Cerebellum (tissue), 4 donors: ENCODE measurements at places on chromosomes 12 and 14.

DNA sequence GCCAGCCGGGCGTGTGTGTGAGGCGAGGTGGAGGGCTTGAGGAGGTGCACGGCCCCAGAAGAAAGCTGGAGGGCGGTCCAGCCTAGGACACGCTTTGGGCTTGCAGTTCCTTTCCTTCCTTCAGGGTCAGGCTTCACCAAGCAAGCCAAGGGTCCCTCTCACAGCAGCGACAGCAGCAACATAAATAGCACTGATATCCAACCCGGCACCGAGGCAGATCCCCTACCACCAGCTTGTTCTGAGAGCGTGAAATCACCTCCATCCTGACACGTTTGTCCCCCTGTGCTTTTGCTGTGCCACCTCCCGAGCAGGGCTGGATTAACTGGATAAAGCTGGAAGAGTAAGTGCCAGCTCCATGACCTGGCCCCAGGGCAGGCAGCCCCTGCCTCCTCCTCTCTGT, 251.4 kb downstream of the CACNA1C start:
- DNase-seq, result no peak

DNA sequence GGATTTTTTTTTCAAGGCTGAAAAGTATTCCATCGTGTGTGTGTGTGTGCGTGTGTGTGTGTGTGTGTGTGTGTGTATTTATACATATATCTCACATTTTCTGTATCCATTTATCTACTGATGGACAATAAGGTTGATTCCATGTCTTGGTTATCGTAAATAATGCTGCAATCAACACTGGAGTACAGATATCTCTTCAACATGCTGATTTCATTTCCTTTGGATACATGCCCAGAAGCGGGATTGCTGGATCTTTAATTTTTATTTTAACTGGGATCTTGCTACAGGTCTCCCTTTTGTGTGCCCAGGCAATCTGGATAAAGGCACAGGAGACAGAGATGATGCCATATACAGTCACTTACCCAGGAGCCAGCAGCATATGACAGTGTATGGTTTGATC, 338.1 kb downstream of the SOX5 start:
- DNase-seq, result no peak

GRCh38 chr12:27988594-27989233, 16.2 kb upstream of the PTHLH start:
- DNase-seq, result no peak

GRCh38 chr14:89485264-89485663, 68.2 kb upstream of the FOXN3 start:
- DNase-seq, result no peak

- no peak for DNase-seq
These were observed 9.4 kb downstream of the SETD1B start for GRCh38 chr12:121812921-121813896.

- no peak for DNase-seq
These were observed 11.0 kb downstream of the ORAI1 start for GRCh38 chr12:121637231-121637914.

DNA sequence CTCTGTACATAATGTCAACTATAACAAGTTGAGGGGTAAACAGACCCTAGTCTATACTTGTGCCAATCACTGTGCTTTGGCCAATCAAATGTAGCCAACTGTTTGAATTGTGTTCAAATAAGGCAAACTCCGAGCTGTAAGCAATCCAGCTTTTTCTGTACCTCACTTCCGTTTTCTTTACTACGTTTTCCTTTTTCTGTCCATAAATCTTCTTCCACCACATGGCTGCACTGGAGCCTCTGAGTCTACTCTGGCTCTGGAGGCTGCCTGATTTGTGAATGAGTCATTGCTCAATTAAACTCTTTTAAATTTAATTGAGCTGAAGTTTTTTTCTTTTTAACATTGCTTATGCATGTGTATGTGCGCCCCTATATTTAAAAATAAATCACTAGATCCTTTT, 29.7 kb downstream of the CLEC1A start:
- no peak for DNase-seq

DNA sequence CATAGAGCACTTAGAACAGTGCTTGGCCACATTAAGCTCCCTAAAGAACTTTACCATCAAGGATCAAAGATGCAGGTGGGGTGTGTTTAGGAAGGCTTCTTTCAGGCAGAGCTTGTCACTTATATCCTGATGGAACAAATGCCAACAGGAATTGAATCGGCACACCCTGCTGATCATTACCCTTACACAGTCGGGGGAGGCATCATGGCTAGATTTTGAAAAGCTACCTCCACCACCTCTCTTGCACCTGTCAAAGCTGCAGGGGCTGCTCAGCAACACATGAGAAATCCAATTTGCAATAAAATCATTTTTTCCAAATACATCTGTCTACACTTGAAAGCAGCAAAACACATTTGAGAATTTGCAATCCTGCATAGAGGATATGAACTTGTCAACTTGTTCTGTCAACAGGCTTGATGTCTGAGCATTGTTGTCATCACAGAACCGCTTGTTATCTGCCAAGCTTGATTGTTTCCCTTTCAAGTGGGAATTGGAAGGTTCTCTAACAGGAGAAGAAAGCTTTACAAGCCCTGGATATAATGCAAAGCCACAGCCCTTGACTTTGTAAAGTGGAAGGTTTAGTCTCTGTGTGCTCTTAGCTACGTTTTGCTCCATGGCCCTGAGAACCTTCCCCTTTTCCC, 24.6 kb upstream of the TRIM9 start:
- DNase-seq, result no peak

DNA sequence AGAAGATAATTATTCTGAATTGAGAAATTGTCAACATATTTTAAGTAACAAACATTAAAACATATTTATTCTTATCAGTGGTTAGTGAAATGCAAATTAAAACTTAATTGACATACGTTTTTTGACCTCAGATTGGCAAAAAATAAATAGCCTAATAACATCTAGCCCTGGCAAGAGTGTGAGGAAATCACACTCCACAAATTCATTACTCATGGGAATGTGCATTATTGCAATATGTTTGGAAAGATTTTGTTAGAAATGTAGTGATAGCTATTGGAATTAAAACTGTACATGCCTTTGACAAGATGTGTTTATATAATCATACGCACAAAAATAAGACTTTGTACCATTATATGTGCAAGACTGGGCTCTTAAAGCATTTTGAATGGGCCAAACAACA, 168.6 kb downstream of the KITLG start:
- DNase-seq, result no peak

DNA sequence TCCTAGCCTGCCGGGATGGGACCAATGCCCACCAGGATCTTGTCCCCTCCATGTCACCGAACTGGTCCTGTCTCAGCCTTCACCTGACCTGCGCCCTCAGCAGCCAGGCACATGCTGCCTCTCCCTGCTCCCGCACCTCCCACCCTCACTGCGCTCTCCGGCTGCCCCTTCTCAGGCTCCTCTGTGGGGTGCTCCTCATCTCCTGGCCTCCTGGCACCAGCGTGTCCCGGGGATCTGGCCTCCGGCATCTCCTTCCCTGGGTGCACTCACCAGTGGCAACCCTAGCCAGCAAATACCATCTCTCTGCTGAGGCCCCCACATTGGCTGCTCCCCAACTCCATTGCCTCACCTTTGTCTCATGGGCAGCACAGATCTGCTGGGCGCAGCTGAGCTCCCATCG, 29.0 kb downstream of the BEGAIN start:
- no peak for DNase-seq
